ENCODE measurements at places on chromosomes 4 and X. TPM values are rescaled to one million over a fixed set of nuclear protein-coding genes. Genes with fewer than 3 reads are reported as not detected.

The TRAM1L1 gene
- polyA plus RNA-seq: 12.1 TPM

The RAB40AL gene
- polyA plus RNA-seq: not detected

The CXCL11 gene
- polyA plus RNA-seq: not detected

The ARHGEF38 gene
- polyA plus RNA-seq: not detected

The WNK3 gene
- polyA plus RNA-seq: 11.7 TPM

The SPIN2A gene
- not detected for polyA plus RNA-seq

The DCX gene
- polyA plus RNA-seq: 0.03 TPM

The PHF8 gene
- 0.77 TPM for polyA plus RNA-seq

The PRDM8 gene
- polyA plus RNA-seq: 0.43 TPM

The C4orf17 gene
- polyA plus RNA-seq: not detected

The FAT4 gene
- polyA plus RNA-seq: 0.14 TPM

The CA5B gene
- polyA plus RNA-seq: 6.5 TPM

The CT83 gene
- polyA plus RNA-seq: not detected

The CYSLTR1 gene
- polyA plus RNA-seq: 1.1 TPM

The CXorf49 gene
- not detected for polyA plus RNA-seq

The PRSS12 gene
- polyA plus RNA-seq: 0.55 TPM

The CD38 gene
- polyA plus RNA-seq: not detected

The CENPVL1 gene
- polyA plus RNA-seq: 0.92 TPM

The PNCK gene
- 1.4 TPM for polyA plus RNA-seq

The TRIM60 gene
- polyA plus RNA-seq: not detected

The HERC5 gene
- polyA plus RNA-seq: not detected

The HPSE gene
- 12.2 TPM for polyA plus RNA-seq

The FRG1 gene
- polyA plus RNA-seq: 110 TPM

The SPANXB1 gene
- polyA plus RNA-seq: not detected

The HSFX3 gene
- 0.20 TPM for polyA plus RNA-seq

The ANKRD37 gene
- polyA plus RNA-seq: 17.7 TPM

The WDR17 gene
- 43.7 TPM for polyA plus RNA-seq

The CRMP1 gene
- polyA plus RNA-seq: 165 TPM

The MEPE gene
- not detected for polyA plus RNA-seq

The GC gene
- not detected for polyA plus RNA-seq

The BMP3 gene
- 1.0 TPM for polyA plus RNA-seq

The MAGT1 gene
- polyA plus RNA-seq: 5.5 TPM
